T47D (cell line): ENCODE measurements at places on chromosomes 1 and 21.

DNA sequence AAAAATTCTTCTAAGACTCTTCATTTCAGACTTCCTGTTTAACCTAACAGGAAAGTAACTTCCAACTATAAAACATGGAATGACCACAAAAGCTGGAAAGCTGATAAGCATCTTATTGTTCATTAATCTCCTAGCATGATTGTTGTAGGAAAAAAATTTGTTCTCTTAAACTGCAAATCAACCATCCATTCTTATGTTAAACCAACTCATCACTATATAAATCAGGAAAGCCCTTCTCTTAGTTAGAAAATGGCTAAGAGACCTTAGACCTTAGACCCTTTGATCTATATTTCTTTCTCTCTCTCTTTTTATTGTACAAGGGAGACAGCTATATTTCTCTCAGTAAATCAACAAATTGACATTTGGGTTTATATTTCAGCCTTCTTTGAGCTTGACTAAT lies 101.4 kb downstream of the UBE2U start:
- DNase-seq, result no peak

GRCh38 chr1:110248746-110249145 lies 38.6 kb downstream of the KCNC4 start:
- DNase-seq, result no peak

DNA sequence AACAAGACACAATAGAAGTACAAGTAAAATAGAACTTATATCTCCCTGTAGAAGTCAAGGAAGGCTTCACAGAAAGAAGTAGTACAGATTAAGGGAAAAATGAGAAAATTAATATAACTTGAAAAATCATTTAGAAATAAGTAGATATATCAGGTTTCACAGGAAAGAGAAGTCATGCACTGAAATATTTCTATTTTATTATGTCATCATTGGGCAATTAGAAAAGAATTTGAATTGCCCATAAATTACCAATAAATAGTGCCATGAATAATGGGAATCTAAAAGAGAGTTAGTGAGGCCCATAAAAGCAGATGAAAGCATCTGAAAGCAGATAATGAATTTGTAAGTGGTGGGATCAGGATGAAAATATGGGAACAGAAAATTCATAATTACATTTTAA lies 1597.8 kb downstream of the PLA2G4A start:
- DNase-seq, result no peak

DNA sequence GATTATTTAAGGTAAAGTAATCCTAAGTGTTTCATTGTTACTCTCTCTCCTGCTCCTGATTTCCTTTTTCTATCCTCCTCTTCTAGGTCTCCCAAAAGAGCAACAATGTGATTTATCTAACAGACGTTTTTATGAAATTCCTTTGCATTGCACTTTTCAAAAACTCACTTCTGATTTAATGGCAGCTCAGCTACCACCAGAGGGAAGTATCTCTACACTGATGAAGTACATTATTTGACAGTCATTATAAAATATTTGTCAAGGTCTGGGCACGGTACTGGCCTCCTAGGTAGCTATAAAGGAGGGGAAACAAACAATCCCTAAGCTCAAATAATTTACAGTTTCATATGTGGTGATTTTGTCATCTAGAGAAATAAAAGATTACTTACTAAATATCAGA lies 15.6 kb downstream of the TMPRSS15 start:
- no peak for DNase-seq

- no peak for DNase-seq
These were observed 33.6 kb downstream of the RGS8 start for GRCh38 chr1:182650678-182651338.

DNA sequence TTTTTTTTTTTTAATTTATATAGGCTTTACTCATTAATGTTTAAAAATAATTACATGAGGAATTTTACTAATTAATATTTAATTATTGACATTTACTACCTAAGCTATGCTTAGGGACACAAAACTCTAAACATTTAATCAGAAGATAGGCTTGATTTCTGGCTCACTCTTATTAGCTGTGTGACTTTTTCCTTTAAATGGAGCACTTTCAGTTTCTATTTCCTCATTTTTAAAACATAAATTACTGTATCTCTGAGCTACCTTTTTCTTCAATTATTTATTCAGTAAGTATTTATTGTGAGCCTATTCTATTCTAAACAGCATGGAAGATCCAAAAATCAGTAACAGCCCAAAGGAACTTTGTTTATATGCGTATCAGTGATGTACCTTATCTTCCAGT lies 40.5 kb downstream of the MAP3K7CL start:
- DNase-seq, result no peak

DNA sequence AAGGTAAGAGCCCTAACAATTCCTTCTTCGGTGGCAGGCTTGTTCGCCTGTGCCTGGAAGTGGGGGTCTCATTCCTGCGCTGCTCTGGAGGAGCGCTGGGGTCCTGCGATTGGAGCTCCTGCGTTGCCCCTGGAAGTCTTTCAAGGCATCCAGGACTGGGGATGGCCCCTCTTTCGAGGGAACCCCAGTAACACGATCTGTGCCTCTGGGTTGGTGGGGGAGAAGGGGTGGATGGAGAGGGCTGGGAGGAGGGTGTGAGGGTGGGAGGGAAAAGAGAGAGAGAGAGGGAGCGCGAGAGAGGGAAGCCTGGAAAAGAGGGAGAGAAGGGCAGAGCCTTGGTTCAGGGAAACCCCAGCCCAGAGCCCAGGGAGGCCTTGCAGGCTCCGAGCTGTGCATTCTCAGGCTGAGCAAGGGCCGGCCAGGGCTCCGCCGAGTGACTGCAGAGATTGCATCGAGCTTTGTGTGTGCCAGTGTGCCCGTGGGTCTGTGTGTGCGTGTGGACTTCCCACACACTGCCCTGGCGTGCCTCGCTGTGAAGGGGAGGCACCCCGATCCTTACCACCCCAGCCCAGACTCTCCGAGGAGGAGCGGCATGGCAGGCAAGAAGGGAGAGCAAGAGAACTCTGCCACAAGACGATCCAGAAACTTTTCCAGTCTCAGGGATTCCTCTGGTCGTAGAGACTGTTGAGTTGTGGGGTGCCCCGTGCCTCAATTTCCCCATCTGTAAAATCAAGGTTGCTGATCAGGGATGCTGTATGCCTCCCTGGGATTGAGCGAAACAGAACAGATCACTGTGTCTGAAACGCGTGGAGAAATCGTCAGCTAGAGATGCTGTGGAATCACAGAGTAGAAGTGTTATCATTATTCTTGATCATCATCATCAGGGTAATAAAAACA lies 619 bp downstream of the BCL9 start:
- DNase-seq, result no peak

- DNase-seq, result no peak
These were observed 20.7 kb downstream of the IRF2BP2 start for GRCh38 chr1:234589064-234589800.

GRCh38 chr1:230573658-230574057 lies 68.6 kb upstream of the COG2 start:
- no peak for DNase-seq

GRCh38 chr21:32331444-32332305 lies 33.0 kb downstream of the MRAP start:
- no peak for DNase-seq

GRCh38 chr1:156052862-156053767 lies 483 bp downstream of the UBQLN4 start:
- DNase-seq, result peak; percentile 81

DNA sequence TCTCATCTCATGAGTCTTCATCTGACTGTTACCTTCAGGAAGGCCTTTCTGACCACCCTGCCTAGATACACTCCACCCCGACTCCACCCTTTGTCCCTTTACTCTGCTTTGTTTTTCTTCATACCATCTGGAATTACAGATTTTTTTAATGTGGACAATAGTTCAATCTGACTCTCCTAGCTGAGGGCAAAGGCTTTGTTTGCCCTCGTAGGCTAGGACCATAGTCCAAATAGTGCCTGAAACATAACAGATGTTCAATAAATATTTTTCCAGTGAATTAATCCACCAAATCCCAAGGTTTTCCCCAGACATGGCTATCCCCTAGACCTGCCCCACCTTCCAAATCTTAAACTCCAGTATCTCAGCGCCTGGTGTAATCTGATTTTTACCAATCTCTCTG lies 176.5 kb upstream of the GJB5 start:
- DNase-seq, result no peak
